Transverse colon (tissue), 4 donors: ENCODE measurements at places on chromosomes 13 and 19.
A peak's percentile ranks its signal among the peaks of the same experiment; 100 is the strongest.

GRCh38 chr13:107373551-107373950 lies 805.6 kb upstream of the ARGLU1 start:
- DNase-seq, result no peak

DNA sequence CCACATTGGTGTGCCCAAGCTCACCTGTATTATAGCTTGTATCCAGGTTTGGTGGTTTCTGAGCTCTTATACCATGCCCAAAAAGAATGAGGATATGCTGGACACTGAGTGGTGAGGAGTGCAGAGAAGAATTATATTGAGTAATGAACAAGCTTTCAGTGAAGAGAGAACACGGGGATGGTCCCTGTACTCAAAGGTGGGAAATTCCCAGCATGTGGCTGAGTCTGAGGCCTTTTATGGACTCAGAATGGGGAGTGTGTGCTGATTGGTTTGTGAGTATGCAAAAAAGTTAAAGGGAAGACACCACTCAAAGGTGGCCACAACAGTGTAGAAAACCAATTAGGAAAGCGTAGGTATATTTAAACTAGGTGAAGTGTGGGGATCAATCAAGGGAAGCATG lies 191.2 kb upstream of the SLITRK6 start:
- no peak for DNase-seq

- DNase-seq, result peak; percentile 69
These were observed 1.3 kb upstream of the ZIC2 start for GRCh38 chr13:99980201-99980823.

GRCh38 chr19:13841962-13842290 lies 35.0 kb upstream of the NANOS3 start:
- no peak for DNase-seq

DNA sequence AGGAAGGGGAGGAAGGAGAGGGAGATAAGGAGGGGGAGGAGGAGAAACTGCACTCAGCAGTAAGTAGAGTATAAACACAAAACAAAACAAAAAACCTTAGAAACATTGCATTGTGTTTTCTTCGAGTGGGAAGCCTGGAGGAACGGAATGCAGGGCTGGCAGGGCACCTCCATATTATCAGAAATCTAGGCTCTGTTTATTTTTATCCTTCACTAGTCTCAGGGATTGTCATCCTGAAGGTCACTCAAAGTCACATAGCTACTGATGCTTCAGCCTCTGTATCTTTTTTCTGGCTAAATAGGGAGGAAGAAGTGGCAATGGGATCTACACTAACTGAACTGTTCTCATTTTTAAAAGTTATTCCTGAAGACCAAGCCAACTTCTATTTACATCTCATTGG lies 467.8 kb downstream of the KCTD12 start:
- no peak for DNase-seq

GRCh38 chr19:21202865-21203494 lies 61.1 kb downstream of the ZNF431 start:
- no peak for DNase-seq

DNA sequence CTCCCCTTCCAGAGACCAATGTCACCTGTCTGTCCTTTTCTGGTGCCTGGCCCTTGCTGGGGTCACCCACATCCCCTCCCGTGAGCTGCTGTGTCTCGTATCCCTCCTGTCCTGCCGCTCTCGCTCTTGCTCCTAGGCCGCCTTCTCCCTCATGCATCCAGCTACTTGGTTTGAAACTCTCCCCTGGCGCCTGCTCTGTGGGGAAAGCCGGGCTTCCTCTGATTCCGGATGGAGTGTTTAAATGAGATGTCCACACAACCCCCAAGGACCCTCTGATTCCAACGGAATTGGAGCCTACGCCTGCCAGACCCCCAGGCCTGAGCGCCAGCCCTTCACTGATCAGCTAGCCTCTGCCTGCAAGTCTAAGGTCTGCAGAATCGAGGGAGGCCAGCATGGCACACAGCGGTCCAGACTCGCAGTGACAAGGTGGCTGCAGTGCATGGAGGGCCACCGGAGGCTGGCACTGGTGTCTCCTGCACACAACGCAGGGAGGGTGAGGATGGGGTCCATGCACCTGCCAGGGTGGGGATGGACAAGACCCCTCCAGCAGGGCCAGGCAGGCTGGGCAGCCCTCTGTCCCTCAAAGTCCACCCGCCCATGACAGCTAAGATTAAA lies 47.2 kb downstream of the RFX2 start:
- DNase-seq, result peak; percentile 8

- DNase-seq, result no peak
These were observed 6.0 kb upstream of the CCDC97 start for GRCh38 chr19:41303954-41304353.

DNA sequence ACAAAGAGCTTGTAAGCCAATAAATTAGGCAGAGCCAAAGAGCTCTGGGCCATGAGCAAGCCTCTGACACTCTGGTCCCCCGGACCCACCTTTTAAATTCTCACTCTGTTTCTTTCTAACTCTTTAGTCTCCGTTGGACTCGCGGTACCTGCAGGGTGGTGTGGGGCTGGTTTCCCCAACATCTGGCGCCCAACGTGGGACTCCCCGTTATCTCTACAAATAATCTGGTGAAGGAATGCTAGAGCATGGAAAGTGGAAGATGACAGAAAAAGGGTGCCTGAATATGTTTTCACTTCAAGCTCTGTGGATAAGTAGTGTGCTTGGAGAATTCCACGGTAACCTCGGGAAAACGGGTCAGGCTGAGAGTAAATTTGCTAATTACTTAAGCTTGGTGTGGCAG lies 36.5 kb upstream of the CYP2B6 start:
- DNase-seq, result no peak

- peak; percentile 41 for DNase-seq
These were observed 94.7 kb upstream of the RAP2A start for GRCh38 chr13:97339019-97339987.

- no peak for DNase-seq
These were observed 22.2 kb downstream of the ZNF175 start for GRCh38 chr19:51593138-51593890.
